ENCODE measurements at places on chromosomes 7 and 10. TPM values are rescaled to one million over a fixed set of nuclear protein-coding genes. Genes with fewer than 3 reads are reported as not detected.

DNA sequence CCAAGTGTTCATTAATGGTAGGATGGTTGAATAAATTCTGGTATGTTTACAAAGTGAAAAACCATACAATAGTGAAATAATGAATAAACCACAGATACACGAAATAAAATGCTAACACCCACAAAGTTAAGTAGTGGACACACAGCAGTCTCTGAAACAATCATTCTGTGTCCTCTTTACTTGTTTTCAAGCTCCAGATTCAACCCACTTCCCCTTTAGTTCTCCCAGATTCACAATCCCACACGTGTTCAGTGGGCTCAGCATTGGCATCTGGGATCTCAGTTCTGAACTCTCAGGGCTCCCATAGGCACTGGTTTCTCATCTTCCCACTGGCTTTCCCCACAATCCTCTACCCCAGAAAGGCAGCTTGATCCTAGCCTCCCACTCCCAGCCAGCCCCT lies 44.9 kb downstream of the SEM1 start:
- no peak for DNase-seq

FAM20C gene
- total RNA-seq: 1.4 TPM

OR9A2 gene
- total RNA-seq: not detected

NEUROD6 gene
- total RNA-seq: not detected

- DNase-seq: no peak
These were observed 37.0 kb downstream of the GPR22 start for GRCh38 chr7:107506674-107507339.

SLC26A4 gene
- 0.21 TPM for total RNA-seq

DNA sequence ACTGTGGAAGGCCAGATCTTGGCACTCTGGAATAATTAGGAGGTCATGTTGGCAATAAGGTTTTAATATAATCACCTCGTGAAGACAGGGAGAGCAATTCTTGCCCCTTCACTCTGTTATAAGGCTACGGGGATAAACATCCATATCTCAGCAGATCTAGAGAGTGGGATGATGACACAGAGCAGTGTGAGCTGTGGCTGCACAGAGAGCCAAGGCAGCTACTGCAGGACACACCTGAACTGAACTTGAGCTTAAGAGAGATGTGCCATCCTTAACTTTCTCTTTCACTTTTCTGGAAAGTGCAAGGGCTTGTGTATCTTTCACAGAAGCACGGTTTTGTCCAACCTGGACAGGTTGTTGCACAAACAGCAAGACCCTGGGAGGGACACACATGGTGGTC lies 174.7 kb downstream of the GATA3 start:
- no peak for DNase-seq

DNA sequence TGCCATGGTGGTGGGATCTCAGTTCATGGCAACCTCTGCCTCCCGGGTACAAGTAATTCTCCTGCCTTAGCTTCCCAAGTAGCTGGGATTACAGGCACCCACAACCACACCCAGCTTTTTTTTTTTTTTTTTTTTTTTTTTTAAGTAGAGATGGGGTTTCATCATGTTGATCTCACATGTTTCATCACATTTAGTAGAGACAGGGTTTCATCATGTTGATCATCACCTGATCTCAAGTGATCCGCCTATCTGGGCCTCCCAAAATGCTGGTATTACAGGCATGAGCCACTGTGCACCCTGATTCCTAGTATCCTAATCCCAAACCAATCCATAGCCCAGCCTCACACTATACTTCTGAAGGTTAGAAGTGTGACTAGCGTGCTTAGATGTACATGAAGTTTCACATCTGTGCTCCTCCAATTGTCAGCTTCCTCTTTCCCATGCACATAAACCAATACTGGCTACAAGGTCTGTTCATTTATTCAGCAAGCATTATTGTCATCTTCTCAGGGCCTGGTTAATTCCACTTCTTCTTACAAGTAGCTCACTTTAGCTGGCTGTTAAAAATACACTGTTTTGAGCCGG lies 6.8 kb upstream of the NAT16 start:
- DNase-seq: no peak

GRCh38 chr10:1434912-1435692 lies 302.2 kb downstream of the ADARB2 start:
- DNase-seq: no peak

ANKRD61 gene
- not detected for total RNA-seq

TMEM273 gene
- 11.3 TPM for total RNA-seq

PNLIPRP2 gene
- not detected for total RNA-seq

SYT15 gene
- 1.1 TPM for total RNA-seq

DNA sequence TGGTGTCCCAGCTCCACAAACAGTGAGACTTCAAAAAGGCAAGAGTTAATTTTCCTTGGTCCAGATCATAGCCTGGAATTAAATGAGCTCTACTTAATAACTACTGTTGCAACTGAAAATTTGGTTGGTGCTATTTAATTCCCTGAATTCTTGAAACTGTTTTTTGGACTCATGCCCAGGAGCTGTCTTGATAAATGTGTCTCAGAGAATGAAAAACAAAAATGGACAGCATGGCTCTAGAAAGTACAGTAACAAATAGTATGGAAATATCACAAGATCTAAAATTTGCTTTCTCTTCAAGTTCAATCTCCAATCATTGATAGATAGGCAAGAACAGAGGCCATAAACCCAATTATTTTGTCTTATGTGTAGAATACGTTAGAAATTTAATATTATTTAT lies 42.5 kb downstream of the CCDC71L start:
- DNase-seq: no peak

GRCh38 chr10:21496343-21497176 lies 28.9 kb downstream of the SKIDA1 start:
- DNase-seq: peak; percentile 41

IQUB gene
- not detected for total RNA-seq

GRCh38 chr10:52313933-52314821 lies at the start of gene DKK1:
Gene DKK1, plus strand, starts transcription at chr10:52314281. Its CDS starts 154 bp downstream, at chr10:52314435.
- DNase-seq: no peak

GRCh38 chr7:127629268-127629854 lies 11.4 kb upstream of the PAX4 start:
- no peak for DNase-seq

DNA sequence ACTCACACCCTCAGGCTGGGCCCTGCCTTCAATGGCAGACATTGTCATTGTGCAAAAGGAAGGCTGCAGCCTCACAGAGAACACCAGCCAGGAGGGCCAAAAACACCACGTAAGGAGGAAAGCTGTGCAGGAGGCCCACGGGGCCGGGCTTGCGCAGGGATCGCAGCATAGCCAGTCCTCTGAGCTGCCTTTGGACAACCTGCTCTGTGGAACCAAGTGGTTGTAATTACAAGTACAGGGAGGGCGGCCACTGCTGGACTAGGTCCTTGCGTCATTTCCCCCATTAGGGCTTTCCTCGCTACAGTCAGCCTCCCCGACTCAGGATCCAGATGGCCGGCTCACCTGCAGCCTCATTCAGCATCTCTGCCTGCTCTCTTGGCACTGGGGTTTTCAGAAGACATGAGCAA lies 66.9 kb downstream of the FAM53B start:
- no peak for DNase-seq

DNA sequence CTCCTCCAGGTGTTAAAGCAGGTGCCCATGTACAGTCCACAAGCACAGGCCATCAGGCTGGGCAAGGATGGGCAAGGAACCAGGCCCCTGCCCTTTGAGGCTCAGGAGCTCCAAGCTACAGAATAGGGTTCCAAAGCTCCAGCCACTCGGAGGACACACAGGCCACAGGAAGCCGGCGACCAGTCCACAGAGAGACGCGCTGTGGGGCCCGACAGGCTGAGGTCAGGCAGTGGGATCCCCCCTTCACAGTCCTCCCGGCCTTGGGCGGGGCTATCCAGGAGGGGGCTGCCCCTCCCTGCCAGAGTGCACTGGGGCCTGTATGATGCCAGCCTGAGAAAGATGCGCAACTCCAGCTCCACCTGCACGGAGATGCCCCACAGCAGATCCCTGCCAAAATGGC lies 34.0 kb downstream of the MAD1L1 start:
- no peak for DNase-seq

GRCh38 chr7:24923172-24923865 lies 56.7 kb downstream of the OSBPL3 start:
- no peak for DNase-seq

DNA sequence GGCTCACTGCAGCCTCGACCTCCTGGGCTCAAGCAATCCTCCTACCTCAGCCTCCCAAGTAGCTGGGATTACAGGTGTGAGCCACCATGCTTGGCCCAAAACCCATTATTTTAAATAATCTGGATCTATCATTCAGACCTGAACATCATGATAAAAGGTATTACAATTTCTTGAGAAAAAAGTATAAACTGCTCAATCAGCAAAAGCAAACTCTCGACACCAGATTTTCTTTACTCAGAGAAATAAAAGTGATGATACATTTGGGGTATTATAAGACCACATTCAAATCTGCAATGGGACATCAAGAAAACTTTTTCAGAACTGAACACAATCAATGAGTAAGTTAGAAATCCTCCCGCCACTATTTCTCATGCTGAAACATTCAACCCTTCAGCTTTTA lies 41.2 kb downstream of the JMJD1C start:
- DNase-seq: no peak

DNA sequence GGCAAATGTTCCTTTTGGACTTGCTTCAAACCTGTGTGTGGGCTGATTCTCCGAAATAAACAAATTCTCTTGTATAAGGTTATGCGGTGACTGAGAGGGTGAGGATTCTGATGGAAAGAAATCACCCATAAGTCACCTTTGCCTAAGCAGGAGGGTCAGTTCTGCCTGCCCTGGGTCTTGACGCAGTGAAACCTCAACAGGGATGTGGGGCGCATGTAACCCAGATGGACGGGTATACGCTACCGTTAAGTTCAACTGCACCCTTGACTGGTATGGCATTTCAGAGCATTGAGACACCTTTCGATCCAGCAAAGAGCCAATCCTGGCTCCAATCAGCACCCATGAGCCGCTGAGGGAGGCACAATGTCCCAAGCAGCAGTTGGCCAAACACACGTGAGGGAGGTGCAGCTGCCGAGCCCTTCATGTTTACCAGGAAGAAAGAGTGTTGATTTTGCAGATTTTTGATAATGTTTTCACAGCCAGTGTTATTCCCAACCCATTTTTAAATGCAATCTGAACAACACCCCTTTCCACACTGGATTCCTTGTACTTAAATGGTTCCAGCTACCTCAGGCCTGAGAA lies 48.1 kb downstream of the SORBS1 start:
- DNase-seq: no peak

DNA sequence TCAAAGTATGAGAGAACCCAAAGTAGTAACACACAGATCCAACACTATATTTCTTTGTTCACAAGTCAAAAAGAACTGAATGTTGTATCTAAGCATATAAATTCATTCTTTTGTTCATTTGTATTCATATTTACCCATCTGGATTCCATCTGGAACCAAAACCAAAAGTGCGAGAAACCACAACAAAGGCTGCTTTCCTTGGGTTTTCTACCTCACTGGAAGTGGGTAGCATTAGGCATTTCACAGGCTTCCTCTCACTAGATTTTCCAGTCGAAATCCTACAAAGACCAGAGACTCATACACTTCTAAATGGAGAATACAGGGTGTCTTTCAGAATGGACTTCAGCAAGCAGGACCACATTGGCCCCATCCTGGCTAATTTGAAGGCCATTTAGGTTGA lies 109.8 kb upstream of the WNT16 start:
- DNase-seq: no peak

STEAP2 gene
- total RNA-seq: not detected

- no peak for DNase-seq
These were observed 28.4 kb upstream of the RAPGEF5 start for GRCh38 chr7:22385326-22385725.

DNA sequence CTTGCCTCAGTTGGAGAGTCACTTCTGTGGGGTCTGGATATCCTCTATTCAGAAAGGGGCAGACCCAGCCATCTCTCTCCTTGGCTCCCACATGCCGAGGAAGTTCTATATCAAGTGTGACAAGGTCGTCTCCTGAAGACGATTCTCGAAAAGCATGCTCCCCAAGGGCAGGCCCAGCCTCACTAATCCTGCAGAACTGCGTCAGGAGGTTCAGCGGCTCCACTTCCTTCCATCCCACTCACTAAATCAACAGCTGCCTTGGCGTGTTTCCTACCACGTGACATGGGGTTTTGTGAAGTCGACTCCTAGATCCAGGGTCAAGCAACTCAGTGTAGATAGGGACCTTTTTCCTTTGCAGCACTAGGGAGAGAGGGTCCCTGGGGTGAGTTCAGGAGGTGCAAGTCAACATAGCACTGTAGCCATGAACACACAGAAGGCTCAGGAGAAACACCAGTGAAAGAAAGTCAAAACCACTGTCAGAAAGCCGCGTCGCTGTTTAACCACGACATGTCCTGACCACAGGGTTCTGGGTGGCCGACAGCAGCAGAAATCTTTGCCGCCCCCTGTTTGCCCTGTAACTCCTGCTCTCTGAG lies 156.4 kb downstream of the PRPF18 start:
- DNase-seq: no peak

GRCh38 chr7:28166982-28167715 lies 13.4 kb downstream of the JAZF1 start:
- no peak for DNase-seq

LRIT2 gene
- total RNA-seq: not detected

- DNase-seq: no peak
These were observed 34.7 kb downstream of the SPDYE6 start for GRCh38 chr7:102321351-102322201.

GNG11 gene
- 24.5 TPM for total RNA-seq

- DNase-seq: no peak
These were observed 33.2 kb downstream of the DRGX start for GRCh38 chr10:49362596-49363260.

ADIRF gene
- not detected for total RNA-seq

HOXA3 gene
- total RNA-seq: not detected

DNA sequence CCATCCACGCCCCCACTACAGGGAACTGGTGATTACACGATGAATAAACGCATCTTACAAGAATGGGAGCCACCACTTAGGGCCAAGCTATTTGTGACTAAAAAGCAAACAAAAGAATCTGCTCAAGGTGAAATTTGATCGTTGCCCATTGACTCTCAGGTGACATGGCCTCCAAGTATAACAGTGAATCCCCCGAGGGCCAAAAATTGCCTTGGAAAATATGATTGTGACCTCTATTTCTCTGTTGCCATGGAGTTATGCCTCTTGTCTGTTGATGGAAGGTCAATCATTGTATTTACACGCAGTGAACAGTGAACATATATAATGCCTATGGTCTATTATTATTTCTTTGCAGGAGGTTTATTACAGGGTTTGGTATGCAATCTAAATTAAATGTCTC lies 282.3 kb downstream of the KLF6 start:
- no peak for DNase-seq

DNA sequence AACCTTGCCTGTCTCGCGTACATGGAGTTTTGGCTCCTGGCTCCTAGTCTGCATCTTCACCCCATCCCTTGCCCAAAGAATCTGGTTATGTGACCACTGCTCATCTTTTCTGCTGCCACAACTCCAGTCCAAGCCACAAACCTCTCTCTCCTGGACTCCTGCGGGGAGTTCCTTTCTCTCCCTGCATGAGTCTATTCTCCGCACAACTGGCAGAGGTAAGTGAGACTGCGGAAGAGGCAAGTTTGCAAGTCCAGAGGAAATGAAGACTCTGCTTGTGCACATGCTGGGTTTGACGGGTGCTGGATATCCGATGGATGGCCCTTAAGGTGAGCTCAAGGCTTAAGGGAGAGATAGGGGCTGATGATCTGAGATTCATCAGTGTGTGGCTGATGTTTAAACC lies 61.0 kb downstream of the TRUB1 start:
- no peak for DNase-seq

OGA gene
- 411 TPM for total RNA-seq
